CD8-positive, alpha-beta memory T cell (primary cell): ENCODE measurements at places on chromosomes 7 and 10. TPM values are rescaled to one million over a fixed set of nuclear protein-coding genes. Genes with fewer than 3 reads are reported as not detected.

The SLC16A9 gene
- total RNA-seq: 0.27 TPM

GRCh38 chr7:114317450-114318098 is 97.0 kb upstream of the FOXP2 start:
- no peaks in the 10 kb centered on the region for H3K4me1 ChIP-seq
- H3K27me3 ChIP-seq: no peaks in the 10 kb centered on the region
- DNase-seq: no peak
- no peak overlapping the region for H3K27ac ChIP-seq

- no peaks in the 10 kb centered on the region for H3K27me3 ChIP-seq
- no peak for DNase-seq
- H3K36me3 ChIP-seq: no peaks in the 10 kb centered on the region
Measured at GRCh38 chr7:120703585-120704240, 154.2 kb downstream of the TSPAN12 start.

GRCh38 chr7:100022621-100023020 is 7.2 kb downstream of the ZKSCAN1 start:
- H3K36me3 ChIP-seq: peaks cover 16% of the 10 kb centered on the region
- no peak overlapping the region for H3K27ac ChIP-seq
- no peak for DNase-seq
- H3K27me3 ChIP-seq: no peaks in the 10 kb centered on the region
- H3K4me3 ChIP-seq: no peak overlapping the region

DNA sequence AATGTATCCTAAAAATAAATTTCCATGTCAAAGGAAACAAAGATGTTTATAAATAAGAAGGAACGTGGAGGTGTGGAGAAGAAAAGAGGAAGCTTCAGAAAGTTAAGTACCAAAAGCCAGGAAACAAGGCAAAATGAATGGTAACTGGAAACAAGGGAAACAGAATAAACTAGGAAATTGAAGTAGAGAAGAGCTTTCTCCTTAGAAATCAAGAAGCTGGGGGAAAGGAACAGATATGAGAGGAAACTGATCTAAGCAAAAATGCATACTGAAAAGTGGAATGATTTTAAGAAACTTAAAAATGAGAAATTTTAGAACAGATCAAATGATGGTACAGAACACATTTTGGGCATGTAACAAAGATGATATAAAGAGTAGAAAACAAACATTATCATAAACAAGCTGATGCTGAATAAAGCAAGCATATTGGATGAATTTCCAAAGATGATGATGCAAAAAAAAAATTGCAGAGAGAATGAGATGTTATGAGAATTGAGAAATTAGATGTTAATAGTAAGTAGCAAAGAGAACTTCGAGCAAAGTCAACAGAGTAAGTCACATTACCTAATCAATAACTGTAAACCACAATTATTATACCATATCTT is 1.9 kb downstream of the BRAF start:
- no peaks in the 10 kb centered on the region for H3K27me3 ChIP-seq
- no peaks in the 10 kb centered on the region for H3K36me3 ChIP-seq
- H3K4me1 ChIP-seq: peaks cover 26% of the 10 kb centered on the region
- DNase-seq: no peak
- H3K27ac ChIP-seq: no peak overlapping the region

- no peaks in the 10 kb centered on the region for H3K27me3 ChIP-seq
- no peaks in the 10 kb centered on the region for H3K4me1 ChIP-seq
- H3K4me3 ChIP-seq: no peak overlapping the region
- no peaks in the 10 kb centered on the region for H3K36me3 ChIP-seq
Measured at GRCh38 chr7:11469028-11469745, 362.8 kb downstream of the THSD7A start.

- H3K4me1 ChIP-seq: no peaks in the 10 kb centered on the region
- no peaks in the 10 kb centered on the region for H3K36me3 ChIP-seq
Measured at GRCh38 chr7:91713669-91714068, 166.8 kb downstream of the MTERF1 start.

GRCh38 chr7:116805100-116805544 is 57.3 kb upstream of the CAPZA2 start:
- no peak overlapping the region for H3K4me3 ChIP-seq
- H3K27me3 ChIP-seq: no peaks in the 10 kb centered on the region
- H3K36me3 ChIP-seq: no peaks in the 10 kb centered on the region
- no peak for DNase-seq
- no peak overlapping the region for H3K27ac ChIP-seq
